ENCODE measurements at places on chromosomes 11 and 22.

DNA sequence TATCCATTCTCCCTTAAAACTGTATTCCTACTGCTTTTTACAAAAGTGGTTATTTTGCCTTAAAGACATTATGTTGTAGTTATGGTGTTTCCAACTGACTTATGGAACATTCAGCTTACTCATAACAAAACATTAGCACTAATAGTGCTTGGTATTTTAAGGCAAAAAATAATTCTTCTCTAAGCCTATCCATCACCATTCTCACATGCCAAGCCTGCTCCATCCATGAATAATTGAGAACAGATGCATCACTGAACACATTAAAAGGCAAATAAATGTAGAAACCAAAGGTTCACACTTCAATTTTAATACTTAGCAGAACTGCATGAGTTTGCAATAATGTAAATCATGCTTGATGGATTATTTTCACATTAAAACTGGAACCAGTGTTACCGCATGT lies 42.3 kb upstream of the DDI1 start:
- no peak for DNase-seq

DNA sequence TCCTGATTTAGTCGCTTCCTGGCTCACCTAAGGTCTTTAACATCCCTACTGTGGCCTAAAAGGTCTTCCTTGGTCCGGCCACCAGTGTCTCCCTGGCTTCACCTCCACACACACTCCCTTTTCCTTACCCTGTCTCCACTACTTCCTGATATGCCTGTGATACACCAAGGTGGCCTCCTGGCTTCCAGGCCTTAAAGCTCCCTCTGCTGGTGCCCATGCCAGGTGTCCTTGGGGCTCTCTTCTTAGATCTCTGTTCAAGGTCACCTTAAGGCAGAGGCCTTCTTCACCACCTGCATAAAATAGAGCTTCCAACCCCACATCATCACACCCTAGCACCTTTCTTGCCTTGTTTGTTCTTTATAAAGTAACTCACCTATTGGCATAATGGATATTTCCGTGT lies 787.7 kb downstream of the NTM start:
- peak; percentile 33 for DNase-seq

- no peak for DNase-seq
Measured at GRCh38 chr11:102773386-102773785, 7.0 kb downstream of the MMP10 start.

- peak; percentile 83 for DNase-seq
Measured at GRCh38 chr11:66126808-66127555, 56.9 kb downstream of the PACS1 start.

GRCh38 chr11:70466596-70466995 lies 68.3 kb downstream of the CTTN start:
- no peak for DNase-seq

GRCh38 chr11:46279126-46280099 lies 2.0 kb downstream of the CREB3L1 start:
- no peak for DNase-seq

- DNase-seq: no peak
Measured at GRCh38 chr22:32353292-32353691, 4.4 kb upstream of the RFPL3 start.

- no peak for DNase-seq
Measured at GRCh38 chr11:123148965-123149364, 46.1 kb downstream of the CLMP start.

DNA sequence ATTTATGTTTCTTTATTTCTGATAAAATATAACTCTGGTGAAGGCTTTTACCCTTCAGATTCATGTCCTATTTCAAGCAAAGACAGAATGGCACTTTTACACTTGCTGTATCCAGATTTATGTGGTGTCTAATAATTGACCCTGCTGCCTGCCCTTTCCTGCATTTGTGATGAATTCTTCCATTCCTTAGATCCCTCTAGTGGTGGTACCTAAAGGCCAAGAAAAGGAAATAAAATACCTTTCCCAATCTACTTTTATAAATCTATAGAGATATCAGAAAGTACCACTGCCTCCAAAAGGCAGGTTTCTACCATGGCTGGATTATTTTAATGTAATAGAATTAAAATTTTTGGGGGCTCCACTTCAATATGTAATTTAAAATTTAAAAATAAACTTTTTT lies 34.2 kb downstream of the CCDC81 start:
- DNase-seq: no peak

GRCh38 chr22:36564422-36565158 lies 35.6 kb upstream of the EIF3D start:
- no peak for DNase-seq

DNA sequence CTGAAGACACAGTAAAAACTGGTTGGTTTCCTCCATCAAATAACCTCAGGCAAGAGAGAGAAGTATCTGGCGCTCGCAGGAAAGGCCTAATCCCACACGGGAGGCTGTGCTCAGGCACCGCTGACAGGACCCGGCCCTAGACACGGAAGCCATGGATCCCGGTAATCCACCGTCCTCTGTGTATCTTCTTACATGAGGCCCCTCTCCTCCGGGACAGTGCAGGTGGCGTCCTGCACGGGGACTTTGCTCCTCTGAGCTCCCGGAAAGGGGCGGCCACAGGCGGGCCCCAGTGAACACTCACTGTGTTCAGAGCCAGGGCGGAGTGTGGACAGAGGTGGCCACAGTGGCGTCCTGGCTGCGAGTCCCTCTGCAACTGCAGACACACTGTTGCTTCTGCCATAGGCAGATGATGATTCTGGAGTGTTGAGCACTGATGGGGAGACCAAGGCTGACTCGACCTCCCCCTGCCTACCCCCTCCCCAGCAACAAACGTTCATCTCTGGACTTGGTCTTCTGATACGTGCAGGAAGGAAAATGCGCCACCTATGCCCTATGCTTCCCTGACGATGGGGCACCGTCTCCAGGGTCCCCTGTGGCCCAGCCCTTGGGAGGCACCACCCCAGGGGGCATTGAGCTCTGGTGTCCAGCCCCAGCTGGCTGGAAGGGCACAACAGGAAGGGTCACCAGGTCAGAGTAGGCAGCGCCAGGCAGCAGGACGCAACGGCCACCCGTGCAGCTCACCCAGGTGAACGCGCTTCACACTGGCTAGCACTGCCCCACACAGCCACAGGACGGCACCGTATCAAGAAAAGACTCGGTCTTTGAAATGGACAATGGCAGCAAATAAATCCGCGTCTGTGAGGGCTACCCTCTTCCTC lies 95.7 kb downstream of the TRMU start:
- no peak for DNase-seq

DNA sequence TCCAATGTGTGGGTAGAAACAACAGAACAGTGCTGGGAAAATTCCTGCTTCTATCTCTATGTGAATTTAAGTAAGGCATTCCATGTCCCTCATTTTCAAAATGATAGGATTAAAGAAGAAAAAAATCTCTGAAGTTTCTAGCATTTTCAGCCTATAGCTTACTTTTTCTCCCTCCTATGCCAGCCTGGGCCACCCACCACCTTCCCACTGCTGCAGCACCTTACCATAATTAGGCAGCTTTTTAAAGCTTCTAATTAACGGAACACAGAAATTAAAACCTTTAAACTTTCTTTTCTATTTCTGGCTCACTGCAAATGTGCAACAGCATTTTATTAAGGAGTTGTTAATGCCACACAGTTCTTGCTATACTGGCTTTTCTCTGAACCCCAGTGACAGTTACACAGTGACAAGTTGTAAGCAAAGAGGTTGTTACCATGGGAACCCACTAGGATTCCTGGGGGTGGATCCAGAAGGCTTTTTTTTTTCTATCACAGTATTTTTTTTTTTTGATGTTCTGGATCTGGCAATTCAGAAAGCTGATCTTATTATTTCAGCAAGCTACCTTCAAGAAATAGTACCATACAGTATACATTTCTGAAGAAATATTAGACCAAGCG lies 20.2 kb downstream of the CELF1 start:
- no peak for DNase-seq

GRCh38 chr11:66176650-66177049 lies 91.8 kb upstream of the RAB1B start:
- no peak for DNase-seq

GRCh38 chr22:32967386-32968101 lies 90.6 kb downstream of the SYN3 start:
- no peak for DNase-seq

DNA sequence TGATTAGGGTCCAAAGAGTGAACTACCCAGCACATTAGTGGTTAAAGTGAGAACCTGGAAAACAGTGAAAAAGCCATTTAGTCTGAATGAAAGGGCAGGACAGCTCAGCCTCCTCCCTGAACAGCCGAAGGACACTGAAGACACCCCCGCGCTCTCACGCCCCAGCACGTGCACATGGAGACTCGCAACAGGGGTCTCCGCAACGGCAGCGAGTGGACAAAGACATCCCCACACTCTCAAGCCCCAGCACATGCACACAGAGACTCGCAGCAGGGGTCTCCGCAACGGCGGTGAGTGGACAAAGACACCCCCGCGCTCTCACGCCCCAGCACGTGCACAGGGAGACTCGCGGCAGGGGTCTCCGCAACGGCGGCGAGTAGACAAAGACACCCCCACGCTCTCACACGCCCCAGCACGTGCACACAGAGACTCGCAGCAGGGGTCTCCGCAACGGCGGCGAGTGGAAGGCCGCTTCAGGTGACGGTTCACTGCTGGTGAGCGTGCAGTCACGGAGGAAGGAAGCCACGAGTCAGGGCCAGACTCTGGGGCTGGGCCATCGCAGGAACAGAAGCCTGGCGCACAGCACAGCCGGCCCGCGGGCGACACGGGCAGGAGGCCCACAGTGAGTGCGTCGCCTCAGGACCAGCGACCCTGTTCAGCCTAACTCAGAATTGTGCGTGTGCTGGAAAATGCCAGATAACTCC lies 43.6 kb downstream of the BRD1 start:
- no peak for DNase-seq

DNA sequence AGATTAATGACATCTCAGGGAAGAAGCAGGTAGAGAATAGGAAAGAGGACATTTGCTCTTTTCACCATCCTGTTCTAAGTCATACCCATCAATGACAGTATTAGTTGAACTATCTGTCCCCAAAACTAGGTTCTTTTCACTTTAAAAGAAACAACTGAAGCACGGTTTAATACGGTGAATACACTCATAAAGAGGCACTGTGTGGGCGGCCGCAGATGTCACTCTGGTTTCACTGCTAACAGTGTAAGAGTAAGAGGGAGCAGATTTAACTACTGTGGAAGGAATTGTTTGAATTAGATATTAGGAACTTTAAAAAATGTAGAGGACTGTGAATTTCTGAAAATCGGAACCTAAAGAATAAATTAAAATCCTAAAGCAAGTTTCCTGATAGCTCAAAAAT lies 49.5 kb downstream of the VSIG10L2 start:
- DNase-seq: no peak

DNA sequence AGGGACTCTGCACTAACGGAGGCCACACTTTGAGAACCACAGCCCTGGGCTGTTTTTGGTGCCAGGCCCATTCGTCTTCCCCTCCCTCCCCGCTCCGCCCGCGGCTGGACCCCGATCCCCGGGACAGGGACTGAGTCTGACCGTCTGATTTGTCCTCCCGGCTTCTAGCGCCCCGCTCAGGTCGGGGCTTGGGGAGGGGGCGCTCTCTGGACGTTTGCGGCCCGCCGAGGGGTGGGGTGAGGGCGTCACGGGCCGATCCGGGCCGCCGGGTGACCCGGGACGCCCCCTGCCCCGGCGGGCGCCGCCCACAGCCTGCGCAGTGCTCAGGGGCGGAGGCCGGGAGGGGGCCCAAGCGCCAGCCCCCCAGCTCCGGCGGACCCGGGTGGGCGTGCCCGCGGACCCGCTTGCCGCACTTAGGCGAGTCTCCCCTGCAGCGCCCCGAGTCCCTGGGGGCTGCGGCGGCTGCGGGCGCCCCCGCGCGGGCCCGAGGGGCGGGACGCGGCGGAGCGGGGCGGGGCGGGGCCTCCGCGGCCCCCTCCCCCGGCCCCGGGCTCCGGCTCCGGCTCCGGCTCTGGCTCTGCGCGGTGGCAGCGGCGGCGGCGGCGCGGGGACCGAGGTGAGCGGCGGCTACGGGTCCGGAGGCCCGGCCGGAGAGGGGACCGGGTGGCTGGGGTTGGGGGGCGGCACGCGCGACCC lies 33.7 kb upstream of the PRR5 start:
- DNase-seq: peak; percentile 44

GRCh38 chr11:119583585-119583984 lies 145.4 kb downstream of the NECTIN1 start:
- DNase-seq: no peak

DNA sequence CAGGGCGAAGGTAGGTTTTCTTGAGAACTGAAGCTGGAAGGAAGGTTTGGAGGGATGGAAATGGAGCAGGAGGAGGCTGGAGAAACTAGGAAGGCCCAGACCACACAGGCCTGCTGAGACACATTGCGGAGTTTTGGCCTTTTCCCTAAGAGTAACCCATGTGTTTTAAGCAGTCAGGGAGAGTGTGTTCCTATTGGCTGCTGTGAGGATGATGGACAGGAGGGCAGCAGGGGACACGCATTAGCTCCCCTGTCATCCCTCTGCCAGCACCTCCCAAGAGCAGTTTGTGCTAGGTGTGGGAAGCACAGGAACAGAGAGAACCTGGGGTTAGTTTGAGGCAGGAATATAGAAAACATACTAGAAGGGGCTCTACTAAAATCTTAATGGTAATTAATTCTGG lies 842.1 kb downstream of the TBC1D22A start:
- no peak for DNase-seq

DNA sequence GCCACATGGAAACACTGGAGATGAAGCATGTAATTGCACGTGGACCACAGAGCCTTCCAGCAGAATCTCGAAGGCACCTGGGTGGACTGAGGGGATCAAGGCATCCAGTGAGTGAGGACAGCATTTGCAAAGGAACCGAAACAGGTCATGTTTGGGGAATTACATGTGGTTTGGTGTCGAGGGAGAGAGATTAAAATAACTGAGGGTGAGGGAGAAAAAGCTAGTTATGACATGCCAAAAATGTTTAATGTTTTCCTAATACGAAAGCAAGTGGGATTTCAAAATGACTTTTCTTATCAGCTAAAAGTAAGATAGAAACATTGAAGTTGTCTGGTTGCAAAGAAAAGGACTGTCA lies 157.1 kb downstream of the BLID start:
- DNase-seq: no peak

- no peak for DNase-seq
Measured at GRCh38 chr11:82843057-82843795, 57.0 kb downstream of the PRCP start.

DNA sequence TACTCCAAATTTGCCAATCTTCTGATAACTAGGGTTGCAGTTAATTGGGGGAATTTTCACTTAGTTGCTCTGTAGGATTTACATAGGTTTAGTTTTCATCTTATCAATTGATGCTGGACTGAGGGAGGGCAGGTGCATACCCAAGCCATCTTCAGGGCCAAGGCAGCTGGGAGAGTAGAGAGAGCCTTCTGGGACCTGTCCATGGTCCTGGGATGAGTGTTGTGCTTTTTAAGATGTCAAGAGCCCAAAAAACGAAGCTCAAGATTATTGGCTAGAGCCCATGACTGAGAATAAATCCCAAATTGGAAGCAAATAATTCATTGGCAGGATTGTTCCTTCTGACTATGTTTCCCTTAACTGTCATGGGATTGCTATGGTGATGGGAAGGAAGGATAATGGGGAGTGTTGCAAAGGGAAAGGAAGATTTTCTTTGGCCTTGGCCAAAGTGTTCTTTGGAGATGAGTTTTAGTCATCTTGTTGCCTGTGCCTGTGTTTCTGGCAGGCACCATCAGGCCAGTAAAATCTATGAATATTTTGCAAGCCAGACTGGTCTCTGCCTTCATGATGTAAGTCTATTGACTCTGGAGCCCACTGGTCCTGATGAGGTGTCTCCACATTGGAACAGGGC lies 4.5 kb downstream of the SLC22A6 start:
- no peak for DNase-seq

GRCh38 chr22:36757668-36758211 lies 18.2 kb downstream of the IFT27 start:
- DNase-seq: peak; percentile 80
